ENCODE measurements at places on chromosomes 16 and 17. TPM values are rescaled to one million over a fixed set of nuclear protein-coding genes. Genes with fewer than 3 reads are reported as not detected.

GRCh38 chr16:8890549-8890921 lies 8.4 kb downstream of the LITAFD start:
- no peak for DNase-seq

DNA sequence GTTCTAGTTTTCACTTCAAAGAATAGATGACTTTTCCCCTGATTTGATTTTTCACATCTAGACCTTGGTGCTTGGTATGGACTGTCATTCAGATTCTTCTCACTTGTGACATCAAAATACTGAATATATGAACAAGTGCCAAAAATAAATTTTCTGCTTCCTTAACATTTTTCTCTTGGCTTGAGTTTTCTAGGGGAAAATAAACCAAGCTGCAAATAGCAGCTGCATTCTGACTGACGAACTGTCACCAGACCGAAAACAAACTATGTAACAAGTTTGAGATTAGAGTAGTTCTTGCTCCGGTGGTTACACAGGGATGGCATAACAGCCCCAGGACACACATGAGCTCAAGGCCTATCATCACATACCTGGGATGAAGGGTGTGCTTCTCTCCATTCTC lies 345.7 kb downstream of the CNTNAP4 start:
- no peak for DNase-seq

DNA sequence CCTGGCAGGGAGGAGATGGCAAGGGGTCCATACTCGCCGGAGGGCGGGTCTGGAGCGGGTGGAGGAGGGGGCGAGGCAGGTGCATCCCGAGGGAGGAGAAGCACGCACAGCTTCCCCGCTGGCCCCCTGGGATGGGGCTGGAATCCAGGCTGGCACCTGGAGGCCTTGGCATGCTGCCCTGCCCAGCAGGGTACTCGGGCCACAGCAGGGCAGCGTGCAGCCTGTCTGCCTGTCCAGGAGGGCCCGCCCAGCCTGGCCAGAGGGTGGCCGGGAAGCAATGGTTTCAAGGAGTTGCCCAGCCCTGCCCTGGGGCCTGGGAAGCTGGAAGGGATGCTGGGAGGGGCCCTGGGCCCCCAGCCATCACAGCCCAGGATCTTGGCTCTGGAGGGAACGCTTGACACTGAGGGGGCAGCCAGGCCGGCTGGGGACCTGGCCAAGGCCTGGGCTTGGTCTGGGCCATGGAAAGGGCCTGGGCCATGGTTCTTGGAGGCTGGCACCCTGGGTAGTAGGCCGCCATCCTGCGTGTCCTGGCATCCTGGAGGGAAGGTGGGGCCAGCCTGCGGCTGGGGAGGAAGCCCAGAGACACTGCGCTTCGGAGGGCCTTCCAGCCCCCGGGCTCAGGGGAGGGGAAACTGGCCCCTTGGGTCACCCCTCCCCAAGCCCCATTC lies 1.1 kb downstream of the GLIS2 start:
- DNase-seq = no peak

DNA sequence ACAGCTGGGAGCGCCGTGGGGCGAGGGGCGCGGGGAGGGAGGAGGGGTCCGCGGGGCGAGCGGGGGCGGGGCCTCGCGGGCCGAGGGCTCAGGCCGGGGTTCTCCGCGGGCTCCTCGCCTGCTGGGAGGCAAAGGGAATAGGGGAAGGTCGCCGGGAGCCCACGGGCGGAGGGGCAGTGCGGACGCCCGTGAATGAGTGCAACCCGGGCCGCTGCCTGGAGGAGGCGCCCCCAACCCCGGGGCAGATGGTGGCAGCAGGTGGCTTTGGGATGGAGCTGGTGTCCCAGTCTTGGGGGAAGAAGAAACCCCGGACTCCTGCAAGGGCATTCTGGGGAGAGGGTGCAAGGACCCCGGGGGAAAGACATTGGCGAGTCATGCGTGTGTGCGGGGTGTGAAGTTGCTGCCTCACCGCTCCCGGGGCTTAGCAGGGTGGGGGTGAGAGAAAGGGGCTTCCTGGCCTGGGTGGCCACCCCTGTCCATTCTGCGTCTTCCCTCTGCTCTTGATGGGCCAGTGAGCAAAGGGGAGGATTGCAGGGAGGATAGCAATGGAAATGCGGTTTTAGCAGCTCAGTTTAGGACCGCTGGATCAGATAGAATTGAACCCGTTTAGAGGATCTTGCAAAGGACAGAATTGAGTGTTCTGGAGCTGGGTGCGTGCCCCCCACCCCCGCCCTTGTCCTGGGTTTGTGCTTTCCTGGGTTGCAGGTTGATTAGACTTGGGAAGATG lies 526 bp downstream of the KIAA0513 start:
- DNase-seq = no peak

NPIPB6 gene
- total RNA-seq = not detected

- DNase-seq = no peak
These were observed 259.0 kb downstream of the XYLT1 start for GRCh38 chr16:17211797-17212196.
